Activated T-helper 1 cell treated with Interleukin-2 at 50 U/mL for 16 hours (primary cell): ENCODE measurements at places on chromosomes 3 and 15.
A peak's percentile ranks its signal among the peaks of the same experiment; 100 is the strongest.

DNA sequence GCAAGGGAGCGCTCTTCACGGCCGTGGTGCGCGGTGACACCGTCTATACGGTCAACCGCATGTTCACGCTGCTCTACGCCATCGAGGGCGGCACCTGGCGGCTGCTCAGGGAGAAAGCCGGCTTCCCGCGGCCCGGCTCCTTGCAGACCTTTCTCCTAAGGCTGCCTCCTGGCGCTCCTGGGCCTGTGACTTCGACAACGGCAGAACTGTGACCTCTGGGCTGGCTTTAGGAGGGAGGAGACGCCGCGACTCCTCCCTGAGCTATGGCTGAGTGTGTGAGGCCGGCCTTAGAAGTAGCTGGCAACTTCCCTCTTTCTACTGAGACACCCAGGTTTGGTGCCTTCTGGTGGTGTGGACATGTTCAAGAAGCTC is 1.4 kb downstream of the KBTBD13 start:
- peak; percentile 12 for DNase-seq

GRCh38 chr3:71931922-71932321 is 147.0 kb upstream of the PROK2 start:
- no peak for DNase-seq

DNA sequence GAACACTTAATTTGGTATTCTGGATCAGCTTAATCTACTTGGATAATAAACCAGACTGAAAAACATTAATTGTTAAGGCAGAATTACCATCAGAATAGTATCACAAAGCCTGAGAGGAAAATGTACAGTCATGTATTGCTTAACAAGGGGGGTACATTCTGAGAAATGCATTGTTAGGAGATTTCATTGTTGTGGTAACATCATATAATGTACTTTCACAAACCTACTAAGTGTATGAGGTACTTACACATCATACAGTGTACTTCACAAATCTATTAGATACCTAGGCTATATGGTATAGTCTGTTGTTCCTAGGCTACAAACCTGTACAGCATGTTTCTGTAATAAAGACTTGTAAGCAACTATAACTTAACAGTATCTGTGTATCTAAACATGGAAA is 68.2 kb downstream of the NBEAL2 start:
- no peak for DNase-seq

GRCh38 chr3:160735826-160736225 is 20.2 kb upstream of the PPM1L start:
- no peak for DNase-seq

DNA sequence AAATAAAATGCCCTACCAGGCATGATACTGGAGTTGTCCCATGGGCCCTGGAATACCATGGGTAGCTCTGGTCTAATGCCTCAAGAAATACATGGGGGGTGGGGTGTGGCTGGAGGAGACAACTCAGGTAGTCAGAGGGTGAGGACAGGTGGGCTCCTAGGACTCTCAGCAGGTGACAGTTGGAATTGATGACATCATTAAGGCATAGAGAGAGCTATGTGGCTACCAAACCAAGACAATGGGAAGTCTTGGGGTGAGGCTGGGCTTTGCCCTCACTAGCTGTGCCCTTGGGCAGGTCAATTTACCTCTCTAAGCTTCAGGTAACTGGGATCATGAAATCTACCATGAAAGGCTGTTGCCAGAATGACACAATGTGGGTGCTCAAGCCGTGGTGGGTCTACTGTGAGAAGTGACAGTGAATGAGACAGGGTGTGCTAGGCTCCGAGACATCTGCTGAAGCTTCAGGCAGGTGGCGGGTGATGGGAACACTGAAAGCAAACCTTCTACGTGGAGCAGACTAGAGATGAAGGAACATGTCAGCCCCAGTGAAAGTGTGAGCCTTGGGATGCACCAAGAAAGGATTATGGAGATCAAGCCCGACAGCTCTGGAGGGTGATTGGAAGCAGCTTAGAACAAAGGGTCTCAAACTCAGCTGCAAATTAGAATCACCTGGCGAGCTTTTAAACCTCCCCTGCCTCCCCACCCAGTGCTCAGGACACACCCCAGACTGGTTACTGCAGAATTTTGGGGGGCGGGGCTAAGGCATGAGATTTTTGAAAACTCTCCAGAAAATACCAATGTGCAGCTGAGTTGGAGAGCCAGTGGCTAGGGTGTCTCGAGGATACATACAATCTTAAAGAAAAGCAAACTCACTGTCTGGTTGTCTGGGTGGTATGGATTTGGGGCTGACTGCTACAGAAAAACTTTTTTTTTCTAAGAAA is 21.5 kb downstream of the SLC6A20 start:
- no peak for DNase-seq

GRCh38 chr3:186589856-186590579 is 19.5 kb downstream of the DNAJB11 start:
- DNase-seq, result no peak

DNA sequence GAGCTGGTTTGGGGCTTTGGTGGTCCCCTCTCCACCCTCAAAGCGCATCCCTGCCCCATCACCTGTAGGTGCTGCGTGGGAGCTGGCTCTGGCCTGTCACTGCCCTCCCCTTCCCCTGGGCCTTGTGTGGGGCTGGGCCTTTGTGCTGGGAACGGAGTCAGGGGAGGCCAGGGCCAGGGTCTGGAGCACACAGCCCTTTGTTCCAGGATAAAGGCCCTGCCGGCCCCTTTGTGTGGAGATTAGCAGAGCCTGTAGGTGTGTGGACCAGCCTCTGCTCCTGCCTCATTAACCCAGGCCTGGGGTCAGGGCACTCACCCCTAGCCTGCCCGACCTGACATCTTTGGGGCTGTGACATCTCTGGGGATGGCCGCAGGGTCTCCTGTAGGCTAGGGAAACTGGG is 8.9 kb downstream of the EPHB3 start:
- no peak for DNase-seq

GRCh38 chr3:58898513-58898912 is 151.3 kb downstream of the CFAP20DC start:
- no peak for DNase-seq

DNA sequence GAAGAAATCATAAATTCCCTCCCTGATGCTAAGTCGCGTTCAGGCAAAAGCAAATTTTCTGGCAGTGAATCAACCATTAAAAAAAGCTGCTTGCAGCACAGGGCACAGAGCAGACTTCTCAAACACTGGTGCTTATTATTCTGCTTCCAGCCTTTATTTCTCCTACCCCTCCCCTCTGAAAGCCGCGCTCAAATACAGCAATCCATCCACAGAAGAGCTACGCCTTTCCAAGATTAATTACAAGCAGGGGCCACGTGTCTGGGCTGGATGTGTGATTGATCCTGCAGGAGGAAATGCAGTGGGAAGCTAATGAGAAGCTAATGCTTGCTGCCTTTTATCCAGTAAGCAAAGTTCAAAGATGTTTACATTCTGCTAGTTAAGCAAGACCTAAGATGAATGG is 134.9 kb upstream of the TOPAZ1 start:
- DNase-seq, result no peak

DNA sequence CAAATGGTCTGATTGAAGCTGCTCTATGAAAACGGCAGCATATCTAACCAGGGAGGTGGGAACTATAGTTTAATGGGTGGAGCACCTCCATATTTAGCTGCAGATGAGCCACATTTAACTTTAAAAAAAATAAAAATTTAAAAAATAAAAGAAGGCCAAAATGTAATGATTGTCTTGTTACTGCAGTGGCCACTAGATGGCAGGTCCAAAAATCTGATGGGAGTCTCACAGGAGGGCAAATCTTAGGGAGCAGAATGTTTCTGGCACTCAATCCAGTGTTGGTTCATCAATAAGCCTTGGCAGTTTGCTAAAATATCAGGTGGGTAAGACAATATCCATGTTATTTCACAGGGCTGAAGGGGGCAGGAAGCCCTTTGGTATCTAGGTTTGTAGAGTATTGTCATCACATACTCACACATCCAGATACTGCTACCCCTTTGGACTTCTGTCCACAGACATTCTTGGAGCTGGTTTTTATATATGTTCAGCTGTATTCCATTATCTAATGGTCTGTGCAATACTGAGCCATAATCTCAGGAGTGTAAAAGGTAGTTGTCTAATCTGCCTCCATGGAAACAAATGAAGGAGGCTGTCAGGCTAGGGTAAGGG is 233.3 kb downstream of the TIGIT start:
- DNase-seq, result no peak

DNA sequence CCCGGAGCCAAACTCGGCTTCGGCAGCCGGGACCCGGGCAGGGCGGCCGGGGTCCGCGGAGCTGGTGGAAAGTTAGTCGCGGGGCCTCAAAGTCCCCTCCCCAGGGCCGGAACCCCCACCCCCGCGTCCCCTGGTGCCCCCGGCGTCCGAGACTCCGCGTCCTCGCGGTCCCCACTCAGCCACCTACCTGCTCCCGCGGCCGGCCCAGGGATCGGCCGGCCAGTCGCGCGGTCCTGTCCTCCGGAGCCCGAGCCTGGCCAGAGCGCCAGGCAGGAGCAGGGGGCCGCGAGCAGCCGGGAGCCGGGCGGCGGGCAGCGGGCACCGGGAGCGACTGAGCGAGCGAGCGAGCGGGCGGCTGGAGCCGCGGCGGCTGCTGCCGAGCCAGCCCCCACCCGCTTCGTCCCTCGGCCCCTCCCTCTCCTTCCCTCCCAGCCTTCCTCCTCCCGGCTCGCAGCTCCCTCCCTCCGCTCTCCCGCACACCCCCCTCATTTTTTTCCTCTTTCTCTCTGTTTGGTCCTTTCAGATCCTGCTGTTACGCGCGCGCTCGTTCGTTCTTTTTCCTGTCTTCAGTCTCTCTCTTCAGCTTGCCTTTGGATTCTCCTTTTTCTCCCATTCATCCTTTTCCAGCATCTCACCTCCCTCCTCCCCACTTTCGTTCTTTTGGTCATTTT is at the start of gene MEGF11:
MEGF11 (minus strand) TSS at position 333 of the 671 bp plus-strand sequence. CDS start 125,347 bp downstream, outside the sequence.
- DNase-seq, result no peak

DNA sequence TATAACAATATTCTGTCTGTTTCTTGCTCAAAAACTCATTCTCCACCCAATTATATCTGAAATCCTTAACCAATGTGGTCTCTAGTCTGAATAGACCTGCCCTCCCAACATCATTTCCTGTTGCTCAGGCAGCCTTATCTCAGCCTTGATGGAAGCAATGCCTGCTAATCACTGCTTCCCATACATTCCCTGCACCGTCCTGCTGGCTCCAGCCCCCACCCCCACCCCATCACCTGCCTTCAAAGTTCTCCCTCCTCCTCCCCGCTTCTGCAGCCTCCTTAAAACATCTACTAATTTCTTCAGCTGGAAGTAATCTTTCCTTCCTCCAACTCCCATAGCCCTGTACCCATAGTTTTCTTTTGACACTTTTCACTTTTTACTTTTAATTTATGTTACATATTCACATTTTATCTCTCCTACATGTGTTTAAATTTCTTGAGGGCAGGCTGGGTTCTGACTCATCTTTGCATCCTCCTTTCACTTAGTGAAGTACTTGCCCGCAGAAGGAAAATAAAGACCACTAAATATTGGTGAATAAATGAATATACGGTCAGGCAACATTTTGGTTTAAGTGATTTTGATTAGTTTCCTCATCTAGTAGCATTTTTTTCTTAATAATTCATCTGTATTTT is 98.2 kb downstream of the MEIS2 start:
- no peak for DNase-seq

GRCh38 chr15:67819636-67820035 is 5.7 kb upstream of the SKOR1 start:
- DNase-seq, result no peak

DNA sequence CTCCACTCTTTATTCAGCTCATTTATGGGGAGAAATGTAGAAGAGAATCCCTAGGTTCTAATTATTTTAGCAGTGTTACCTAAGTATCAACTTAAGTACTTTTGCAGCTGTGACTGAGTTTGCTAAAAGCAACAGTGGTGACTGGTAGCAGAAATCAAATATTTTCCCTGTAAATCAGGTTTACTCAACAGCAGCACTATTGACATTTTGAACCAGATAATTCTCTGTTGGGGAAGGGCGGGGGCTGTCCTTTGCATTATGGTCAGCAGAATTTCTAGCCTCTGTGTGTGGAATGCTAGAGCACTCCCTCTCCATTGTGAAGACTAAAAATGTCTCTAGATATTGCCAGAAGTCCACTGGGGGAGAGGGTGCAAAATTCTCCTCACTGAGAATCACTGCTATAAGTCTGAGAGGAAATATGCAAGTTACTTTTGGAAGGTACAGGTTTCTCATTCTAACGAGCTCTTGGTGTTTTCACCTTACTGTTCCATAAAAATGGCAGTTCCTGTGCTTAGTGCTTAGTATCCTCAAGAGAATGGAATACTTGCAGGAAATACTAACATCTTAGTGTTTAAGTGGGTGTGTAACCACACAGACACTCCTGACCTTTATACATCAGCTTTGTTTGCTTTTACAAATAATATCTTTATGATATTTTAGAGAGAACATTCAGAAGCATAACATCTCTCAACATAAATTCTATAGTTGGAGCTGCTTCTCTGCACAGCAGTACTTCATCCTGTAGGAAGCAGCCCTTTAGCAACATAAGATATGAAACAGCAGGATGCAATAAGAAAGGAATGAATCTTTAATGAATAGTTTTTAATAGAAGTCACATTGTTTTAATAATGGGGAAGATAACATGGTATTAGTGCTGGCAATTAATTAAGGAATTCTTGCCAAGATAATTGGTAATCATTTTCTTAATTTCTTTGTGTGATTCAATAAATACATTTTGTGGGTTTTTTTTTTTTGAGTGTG is 246.5 kb upstream of the GOLIM4 start:
- DNase-seq, result no peak

DNA sequence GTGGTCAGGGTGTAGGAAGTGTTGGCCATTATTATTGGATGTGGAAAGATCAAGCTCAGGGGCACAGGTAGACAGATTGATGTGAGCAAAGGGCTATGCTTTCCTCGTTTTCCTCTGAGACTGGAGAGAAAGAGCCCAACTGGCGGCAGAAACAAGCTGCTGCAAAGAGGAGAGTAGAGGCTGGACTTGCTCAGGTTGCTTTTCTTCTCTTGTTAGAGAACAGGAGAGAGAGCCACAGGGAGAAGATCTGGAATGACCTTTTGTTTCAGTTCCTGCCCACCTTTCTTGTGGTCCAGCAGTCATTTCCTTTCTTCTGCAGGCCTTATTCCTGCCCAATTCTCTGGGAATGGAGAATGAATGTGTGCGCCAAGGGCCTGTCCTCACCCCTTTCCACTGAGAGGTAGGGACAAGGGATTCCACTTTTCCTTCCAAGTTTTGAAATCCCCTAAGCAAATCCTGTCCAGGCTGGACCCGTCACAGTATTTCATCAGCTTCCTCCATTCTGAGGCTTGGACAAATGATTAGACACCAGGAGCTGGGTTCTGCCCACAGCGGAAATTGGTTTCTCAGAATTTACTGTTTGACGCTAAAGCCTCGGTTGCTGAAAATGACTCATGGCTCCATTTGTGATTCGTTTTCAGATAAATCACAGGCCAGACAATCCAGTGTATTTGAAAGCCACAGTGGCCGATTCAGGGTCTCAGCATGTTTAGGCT is 16.1 kb downstream of the ZNF80 start:
- peak; percentile 20 for DNase-seq

GRCh38 chr3:136545664-136546268 is 206.4 kb downstream of the STAG1 start:
- no peak for DNase-seq
